ENCODE measurements at places on chromosomes 3 and 15. TPM values are rescaled to one million over a fixed set of nuclear protein-coding genes. Genes with fewer than 3 reads are reported as not detected.

Gene DVL3
- 15.9 TPM for total RNA-seq

Gene UROC1
- not detected for total RNA-seq

Gene GPR62
- total RNA-seq, result not detected

Gene RTP4
- 2.8 TPM for total RNA-seq

Gene TRH
- total RNA-seq, result not detected

Gene GOLGA8S
- total RNA-seq, result not detected

Gene FGD5
- total RNA-seq, result 141 TPM

Gene ATP13A4
- 0.13 TPM for total RNA-seq

Gene ILDR1
- total RNA-seq, result not detected

Gene ATP8B4
- not detected for total RNA-seq

Gene IL16
- 4.9 TPM for total RNA-seq

Gene OTOL1
- not detected for total RNA-seq

Gene FBXW12
- total RNA-seq, result not detected

Gene DAZL
- total RNA-seq, result not detected

Gene OXSM
- 12.2 TPM for total RNA-seq

Gene GOLGA6L4
- 1.3 TPM for total RNA-seq

Gene GOLGA8J
- 0.13 TPM for total RNA-seq

Gene VGLL3
- total RNA-seq, result 0.76 TPM

Gene COLQ
- total RNA-seq, result 1.7 TPM

Gene CD96
- not detected for total RNA-seq

Gene THOC7
- total RNA-seq, result 32.1 TPM

Gene TM2D3
- total RNA-seq, result 23.8 TPM

Gene ZNF385D
- total RNA-seq, result 3.2 TPM

Gene MASP1
- total RNA-seq, result 0.19 TPM

Gene UQCRC1
- 256 TPM for total RNA-seq

Gene TGM4
- not detected for total RNA-seq

Gene CDHR4
- not detected for total RNA-seq

Gene MME
- 13.9 TPM for total RNA-seq

Gene AP3B2
- total RNA-seq, result not detected

Gene STRA6
- not detected for total RNA-seq

Gene GNAI2
- total RNA-seq, result 1,028 TPM

Gene SEMA6D
- 4.0 TPM for total RNA-seq

Gene ITGA11
- total RNA-seq, result 1.6 TPM
